Esophagus squamous epithelium (tissue), 5 donors: ENCODE measurements at places on chromosomes 5 and 9.

- no peak for DNase-seq
Observed at GRCh38 chr5:177447611-177448243, 1.1 kb downstream of the PRR7 start.

GRCh38 chr5:174775081-174775480 lies 50.7 kb downstream of the MSX2 start:
- no peak for DNase-seq

DNA sequence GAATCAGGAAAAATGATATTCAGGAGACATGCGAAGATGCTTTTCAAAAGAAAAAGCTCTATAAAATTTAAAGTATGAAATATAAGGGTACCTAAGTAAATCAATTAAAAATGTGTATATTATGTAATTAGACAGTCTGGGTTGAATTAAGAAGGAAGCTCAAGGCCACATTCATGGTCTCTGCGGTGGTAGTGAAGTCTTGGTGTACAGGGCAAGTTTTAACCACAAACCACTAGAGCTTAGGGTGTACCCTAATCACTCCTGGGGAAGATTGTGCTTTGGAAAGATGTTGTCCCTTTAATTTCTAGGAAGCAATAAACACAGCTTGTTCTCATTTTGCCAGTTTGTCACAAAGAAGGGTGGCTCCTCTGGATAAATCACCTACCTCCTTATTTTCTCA lies 287.2 kb upstream of the ZNF608 start:
- DNase-seq: no peak

GRCh38 chr9:81637276-81637675 lies 52.1 kb downstream of the TLE1 start:
- no peak for DNase-seq

- no peak for DNase-seq
Observed at GRCh38 chr5:61004448-61004847, 59.4 kb downstream of the NDUFAF2 start.

DNA sequence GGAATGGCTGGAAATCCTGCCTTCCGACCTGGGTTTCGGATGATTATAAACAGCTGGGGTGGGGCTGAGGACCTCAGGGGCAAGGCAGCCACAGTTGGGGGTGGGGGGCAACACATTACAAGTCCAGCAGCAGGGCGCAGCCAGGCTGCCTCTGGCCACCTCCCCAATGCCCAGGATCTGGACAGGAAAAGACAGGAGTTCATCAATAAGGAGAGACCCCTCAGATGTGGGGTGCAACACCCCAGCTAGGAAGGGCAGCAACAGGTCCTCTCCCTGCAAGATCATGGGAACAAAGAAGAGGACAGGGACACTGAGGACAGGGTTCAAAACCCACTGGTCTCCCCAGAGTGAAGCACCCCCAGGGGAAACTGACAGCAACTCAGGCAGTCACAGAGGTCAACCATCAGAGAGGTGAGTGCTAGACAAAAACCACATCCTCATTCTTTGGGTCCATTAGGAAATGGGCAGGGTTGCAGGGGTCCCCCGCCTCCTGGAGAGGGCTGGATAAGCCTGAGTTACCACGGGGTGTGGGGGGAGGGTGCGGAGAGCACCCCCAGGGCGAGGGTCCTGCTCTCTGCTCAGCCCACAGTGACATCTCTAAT lies 33.5 kb downstream of the SEMA4D start:
- DNase-seq: no peak

- no peak for DNase-seq
Observed at GRCh38 chr5:143898381-143898780, 86.4 kb downstream of the HMHB1 start.

- DNase-seq: no peak
Observed at GRCh38 chr9:124844291-124844690, 9.0 kb upstream of the WDR38 start.

DNA sequence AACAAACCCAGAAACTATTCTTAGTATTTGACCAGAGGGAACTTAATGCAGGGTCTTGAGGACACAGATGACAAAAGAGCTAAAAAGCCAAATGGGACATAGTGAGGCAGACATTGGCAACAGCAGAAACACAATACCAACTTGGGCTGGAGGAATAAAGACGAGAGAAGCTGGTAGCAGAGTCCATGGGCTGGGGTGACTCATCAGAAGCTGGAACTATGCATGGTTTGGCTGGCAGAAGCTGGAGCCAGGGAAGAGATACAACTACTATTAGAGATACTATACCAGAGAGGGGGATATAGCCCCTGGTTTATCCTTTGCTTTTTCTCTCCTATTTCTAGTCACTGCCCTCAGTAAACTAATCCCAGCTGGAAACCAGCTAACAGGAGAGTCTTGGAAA lies 29.2 kb upstream of the DPYSL3 start:
- DNase-seq: no peak

- no peak for DNase-seq
Observed at GRCh38 chr5:179991106-179991505, 80.5 kb downstream of the RNF130 start.

DNA sequence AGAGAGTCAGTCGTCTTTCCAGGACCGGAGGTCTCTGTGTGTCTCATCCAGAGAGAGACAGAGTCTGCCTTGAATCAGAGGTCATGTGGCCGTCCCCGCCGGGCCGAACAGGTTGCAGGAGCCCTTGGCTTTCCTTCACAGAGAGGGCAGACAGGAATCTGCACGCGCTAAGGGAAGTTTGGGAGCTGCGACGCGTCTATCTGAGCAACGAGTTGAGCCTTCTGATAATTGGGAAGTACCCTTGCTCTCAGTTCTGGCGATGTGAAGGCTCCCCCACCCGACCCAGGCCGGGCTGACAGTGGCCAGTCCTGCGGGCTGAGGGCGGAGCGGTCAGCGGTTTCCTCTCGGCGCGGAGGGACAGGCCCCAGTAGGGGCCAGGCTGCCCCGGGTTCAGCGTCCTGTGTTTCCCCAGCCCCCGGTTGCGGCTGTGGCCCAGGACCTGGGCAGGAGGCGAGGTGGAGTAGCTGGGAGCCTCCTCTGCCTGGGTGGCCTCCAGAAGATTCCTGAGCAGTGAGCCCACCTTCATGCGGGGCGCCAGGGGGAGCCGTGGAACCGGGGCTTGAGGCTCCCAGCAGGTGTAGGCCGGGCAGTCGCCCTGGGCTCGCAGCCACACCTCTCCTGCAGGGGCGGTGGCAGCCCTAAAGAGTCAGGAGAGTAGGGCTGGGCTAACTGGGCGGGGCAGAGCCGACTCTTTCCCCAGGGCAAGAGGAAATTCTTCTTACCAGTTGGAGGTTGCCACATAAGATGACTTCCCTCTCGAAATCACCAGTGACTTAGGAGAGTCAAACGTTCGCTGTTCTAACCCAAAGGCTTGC lies 13.9 kb downstream of the NR2F1 start:
- no peak for DNase-seq

GRCh38 chr5:133366438-133366837 lies 245.9 kb downstream of the FSTL4 start:
- DNase-seq: no peak

DNA sequence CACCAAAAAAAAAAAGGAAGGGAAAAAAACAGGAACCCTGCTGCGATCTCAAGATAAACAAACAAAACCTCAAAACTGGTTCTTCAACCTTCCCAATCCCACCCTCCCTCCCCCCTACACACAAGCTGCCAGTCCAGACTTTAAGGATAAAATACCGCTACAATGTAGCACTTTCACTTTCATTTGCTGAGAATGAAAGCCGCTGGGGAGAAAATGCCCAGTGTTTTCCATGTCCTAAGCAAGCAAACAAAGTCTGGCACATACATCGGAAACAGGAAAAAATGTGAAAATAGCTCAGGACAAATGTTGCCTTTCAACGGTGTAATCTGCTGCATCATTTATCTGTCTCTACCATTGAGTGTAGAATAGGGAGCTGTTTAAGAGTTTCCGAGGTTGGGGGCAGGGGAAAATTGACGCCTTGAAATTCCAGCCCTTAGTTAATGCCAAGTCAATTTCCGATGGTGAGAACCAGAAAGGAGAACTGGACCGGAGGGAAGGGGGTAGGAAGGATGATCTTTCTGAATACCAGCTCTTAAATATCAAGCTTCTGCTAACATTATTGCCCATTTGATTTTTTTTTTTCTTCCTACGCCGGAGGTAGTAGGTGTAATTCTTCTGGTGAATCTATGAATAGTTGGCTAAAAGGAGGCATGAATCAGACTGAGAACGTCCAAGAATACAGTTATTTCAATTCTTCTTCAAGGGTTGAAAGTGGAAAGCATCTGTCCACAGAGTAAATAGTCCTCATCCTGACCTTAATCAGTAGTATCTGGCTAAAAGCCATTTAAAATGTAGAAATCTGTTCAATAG lies 1.2 kb upstream of the ADAMTS6 start:
- no peak for DNase-seq

- DNase-seq: no peak
Observed at GRCh38 chr5:5857396-5857795, 434.9 kb downstream of the ICE1 start.

DNA sequence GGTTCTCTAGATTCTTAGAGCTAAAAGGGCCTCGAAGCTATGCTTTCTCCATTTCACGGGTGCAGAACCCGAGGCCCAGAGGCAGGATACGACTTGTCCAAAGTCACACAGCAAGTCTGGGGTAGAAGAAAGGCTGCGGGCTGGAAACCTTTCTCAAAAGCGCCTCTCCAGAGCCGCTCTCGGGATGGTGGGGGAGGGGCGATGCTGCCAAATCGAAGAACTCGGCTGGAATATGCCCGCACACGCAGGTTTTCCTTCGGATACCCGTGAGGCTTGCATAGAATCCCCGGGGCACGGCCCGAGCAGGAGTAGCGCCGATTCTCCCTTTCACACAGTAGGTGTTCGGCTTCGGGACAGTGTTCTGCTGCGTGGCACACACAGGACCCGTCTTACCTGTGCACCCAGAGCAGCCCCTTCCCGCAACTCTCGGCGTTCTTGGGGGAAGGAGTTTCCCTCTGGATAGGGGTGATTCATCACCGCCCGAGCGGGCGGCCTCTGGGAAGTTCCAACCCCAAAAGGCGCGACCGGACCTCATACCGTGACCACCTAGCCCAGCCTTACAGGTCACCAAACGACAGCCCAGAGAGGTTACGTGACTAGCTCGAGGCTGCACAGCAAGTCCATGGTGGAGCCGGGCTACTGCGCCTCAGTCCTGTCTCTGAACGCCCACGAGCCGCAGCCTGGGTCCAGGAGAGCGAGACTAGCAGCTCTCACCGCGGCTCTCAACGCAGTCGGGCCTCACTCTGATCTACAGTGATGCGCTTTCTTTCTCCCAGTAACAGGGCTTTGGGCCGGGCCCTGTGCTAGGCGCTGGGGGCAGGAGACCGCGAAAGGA lies 4.1 kb downstream of the PAX5 start:
- DNase-seq: no peak

DNA sequence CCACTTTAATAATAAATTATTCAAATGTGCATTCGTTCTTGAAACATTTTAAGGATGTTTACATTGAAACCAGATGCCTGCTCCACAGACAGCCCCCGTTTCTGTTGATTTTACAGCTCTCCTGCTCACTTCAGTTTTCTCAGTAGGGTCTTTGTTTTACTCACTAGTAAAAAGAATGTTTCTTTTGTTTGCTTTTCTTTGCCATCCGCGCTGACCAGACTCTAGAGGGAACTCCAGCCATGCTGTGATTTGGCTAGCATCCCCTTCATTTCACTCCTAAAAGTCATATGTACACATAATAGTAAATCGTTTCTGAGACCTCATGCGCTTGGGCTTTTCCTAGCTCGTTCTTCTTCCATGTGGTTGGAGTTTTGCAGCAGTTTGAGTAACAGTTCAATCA lies 28.7 kb upstream of the PALM2AKAP2 start:
- no peak for DNase-seq

DNA sequence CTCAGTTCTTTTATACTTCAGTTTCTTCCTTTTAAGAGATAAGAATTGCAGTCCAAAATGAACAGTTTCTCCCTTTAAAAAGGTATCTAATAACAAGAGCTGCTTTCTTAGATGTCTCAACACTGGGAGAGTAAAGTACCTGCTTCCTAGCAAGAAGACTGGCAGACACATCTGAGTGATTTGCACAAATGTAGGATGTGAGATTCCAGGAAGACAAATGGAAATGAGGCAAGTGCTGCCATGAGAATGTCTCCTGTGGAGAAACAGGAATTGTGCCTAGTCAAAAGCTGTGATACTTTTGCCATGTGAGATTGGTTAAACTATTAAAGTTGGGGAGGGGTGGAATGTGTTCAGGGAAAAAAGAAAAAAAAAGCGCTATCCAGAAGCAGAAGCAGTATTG lies 159.1 kb downstream of the HTR1A start:
- no peak for DNase-seq

DNA sequence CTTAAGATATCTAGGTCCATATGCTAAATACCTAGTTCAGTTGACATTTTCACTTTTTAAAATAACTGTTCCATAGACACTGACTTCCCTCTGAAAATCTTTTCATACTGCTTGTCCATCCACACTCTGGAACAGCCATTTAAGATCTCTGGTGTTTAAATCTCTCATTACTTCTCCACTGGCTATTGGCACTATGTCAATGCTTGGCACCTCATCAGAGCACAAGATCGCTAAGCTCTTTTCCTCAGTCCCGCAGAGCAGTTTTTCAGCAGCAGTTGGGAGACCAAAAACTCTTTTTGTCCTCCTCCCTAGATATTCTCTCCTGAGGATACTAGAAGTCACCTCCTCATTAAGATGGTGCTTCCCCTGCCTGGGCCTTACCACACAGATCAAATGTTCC lies 172.7 kb downstream of the KIAA0825 start:
- DNase-seq: no peak

DNA sequence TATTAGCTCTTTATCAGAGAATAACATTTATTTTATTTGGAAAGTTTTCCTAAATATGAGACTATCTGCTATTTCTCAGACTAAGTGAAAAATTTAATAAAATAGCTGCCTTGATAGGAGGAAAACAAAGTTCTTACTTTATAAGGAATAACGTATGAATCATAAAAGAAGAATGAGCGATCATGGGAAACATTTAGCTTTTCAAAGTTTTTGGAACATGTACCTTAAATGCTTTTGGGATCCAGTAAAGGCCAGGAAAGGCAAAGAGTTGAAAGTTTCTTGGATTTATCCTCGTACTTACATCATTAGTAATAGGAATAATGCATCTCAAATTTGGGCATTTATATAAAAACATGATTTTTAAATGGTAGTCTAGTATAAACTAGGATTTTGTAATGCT lies 19.4 kb downstream of the OGN start:
- DNase-seq: no peak

DNA sequence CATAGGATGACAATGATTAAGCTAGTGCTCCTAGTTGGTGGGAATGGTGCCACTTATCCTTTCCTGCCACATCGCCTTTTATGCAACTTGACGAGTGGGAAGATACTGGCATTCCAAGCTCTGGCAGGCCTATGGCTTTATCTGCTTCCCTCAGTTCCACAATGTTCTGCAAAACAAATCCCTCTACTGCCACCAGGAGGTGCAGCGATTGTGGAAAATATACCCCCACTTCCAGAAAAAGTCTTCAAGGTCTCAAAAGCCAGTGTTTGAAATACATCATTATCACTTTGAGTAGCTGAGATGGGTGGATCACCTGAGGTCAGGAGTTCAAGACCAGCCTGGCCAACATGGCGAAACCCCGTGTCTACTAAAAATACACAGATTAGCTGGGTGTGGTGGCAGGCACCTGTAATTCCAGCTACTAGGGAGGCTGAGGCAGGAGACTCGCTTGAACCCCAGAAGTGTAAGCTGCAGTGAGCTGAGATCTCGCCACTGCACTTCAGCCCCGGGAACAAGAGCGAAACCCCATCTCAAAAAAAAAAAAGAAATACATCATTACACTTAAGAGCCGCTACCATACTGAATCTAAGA lies 3.4 kb downstream of the CLINT1 start:
- DNase-seq: no peak
